ENCODE measurements at places on chromosomes 12 and 14.

DNA sequence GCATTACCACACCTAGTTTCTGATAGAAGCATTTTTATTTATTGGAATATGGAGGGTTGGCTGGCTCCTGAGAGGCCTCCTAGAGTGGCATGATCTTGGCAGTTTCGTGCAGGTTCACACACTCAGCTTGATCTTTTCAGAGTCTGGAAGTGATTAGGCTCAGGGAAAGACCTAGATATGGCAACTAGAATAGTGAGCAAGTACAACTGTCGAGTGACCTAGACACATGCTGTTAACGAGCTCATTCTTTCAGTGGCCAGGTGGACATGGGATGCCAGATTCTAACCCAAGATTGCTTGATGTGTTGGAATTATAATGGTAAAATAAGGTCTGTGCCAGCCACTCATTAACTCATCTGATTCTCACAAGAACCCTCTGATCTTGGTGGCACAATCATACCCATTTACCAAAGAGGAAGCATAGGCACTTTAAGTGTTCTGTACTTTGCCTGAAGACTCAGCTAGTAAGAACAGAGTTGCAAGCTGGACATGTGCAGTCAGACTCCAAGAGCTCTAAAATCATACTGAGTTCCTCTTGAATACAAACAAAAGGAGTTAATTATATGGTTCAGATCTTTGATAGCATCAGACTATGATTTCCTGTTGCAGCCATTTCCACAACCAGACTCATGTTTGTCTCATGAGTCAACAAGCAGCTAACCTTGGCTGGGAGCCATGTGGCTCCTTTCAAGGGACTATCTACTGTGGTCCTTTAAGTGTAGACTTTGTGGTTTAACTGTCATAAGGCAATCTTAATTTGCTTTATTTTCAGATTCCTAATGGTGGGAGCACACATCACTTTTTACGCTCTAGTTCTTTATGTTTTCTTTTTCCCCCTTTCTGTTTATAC is 144.2 kb downstream of the PLEKHA5 start:
- DNase-seq, result peak; percentile 59

DNA sequence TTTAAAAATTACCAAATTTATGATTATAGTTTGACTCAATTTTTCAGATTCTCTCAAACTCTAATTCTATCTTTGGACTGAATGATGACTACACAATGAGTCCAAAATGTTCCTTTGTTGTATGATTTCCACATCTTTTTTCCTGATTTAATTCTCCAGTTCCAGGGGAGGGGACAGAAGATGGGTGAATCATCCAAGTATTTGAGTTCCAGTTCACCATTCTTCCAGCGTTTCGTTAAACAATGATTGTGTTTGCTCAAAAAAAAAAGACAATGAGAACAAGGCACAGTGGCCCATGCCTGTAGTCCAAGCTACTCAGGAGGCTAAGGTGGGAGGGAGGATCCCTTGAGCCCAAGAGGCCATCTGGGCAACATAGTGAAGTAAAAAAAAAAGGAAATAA is 23.8 kb downstream of the BAZ1A start:
- no peak for DNase-seq

DNA sequence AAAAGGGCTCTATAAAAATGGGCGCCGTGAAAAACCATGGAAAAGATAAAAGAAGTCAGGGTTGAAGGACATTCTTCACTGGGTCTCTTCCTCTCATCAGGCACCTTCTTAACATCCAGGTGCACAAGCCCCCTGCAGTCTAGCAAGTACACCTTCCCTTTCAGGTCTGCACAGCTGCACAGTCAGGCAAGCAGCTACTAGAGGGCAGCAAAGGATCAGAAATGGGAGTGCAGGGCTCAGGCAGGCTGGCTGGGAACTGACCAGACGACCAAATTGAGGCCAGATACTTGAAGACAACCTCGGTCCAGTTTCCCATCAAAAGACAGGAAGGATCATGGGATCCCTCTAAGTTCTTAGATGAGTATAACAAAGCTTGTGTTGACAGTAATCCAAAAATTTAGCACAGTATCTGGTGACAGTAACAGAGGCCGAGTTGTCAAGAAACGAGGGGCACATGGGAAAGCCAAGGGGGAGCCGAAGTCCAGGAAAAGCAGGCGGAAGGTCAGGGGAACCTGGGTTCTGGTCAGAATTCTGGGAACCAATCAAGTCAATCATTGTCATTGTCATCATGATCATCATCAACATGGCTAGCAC is 10.1 kb upstream of the GRIP1 start:
- DNase-seq, result peak; percentile 35

DNA sequence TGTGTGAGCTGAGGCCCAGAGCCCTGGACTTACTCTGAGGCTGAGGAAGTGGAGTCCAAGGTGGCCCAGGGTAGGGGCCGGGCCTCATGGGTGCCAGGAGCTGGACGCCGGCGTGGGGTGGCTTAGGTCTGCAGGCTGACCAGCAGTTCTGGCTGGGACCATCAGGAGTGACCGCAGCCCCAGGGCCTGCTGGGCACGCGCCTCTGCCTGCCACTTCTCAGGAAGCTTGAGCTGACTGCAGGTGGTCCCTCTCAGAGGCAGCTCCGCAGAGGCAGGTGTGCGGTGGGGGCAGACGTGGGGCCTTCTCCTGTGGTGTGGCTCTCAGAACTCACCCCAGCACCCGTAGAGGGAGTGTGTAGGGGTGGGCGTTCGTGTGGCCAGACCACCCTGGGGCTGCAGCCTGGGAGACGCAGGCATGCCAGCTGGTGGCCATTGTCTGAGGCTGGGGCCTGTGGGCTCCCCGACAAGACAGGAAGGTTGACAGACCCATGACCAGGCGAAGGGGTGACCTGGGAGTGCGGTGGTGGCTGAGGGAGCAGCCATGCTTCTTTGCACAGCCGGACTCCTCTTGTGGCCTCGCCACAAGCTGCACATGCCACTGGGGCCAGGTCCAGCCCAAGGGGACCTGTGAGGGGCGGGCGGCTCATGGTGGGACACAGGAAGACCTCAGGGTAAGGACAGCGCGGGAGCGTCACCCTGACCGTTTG is 40.0 kb upstream of the TEX22 start:
- DNase-seq, result no peak

DNA sequence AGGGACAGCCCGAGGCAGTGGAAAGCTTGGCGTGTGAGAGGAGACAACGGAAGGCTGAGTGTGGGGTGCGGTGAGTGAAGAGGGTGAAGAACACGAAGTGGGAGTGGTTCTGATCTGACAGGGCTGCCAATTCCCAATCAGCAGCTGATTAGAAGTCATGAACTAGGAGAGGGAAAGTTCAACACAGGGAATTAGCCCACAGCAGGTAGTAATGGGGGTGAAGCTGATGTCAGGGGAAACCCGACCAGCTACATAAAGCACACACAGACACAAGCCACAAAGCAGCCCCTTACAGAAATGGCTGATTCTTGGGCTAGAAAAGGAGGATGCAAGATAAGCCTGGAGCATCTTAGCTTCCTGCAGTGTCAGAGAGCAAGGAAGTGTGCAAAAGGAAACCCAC is 47.5 kb upstream of the TCL1A start:
- DNase-seq, result no peak

- peak; percentile 40 for DNase-seq
Observed at GRCh38 chr12:96907671-96908422, 790 bp downstream of the NEDD1 start.

GRCh38 chr14:104894331-104895206 is 29.5 kb downstream of the CEP170B start:
- no peak for DNase-seq

GRCh38 chr12:131551675-131552491 is 159.0 kb upstream of the SFSWAP start:
- no peak for DNase-seq

DNA sequence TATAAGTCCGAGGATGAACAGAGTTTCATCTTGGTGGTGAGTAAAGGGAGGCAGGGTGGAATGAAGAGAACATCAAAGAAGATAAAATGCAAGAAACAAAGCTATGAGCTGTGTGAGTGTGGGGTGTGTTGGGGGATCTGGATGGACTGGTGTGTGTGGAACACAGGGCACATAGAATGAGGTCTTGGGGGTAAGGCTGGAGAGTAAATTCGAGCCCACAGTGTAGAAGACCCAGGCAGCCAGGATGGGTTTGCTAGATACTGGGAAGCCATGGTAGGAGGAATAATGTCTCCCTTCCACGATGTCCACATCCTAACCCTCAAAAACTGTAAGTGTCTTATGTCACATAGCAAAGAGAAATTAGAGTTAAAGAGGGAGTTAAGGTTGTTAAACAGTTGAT is 6.8 kb downstream of the KCNMB4 start:
- no peak for DNase-seq

GRCh38 chr12:94725375-94726168 is 75.2 kb upstream of the TMCC3 start:
- DNase-seq, result peak; percentile 28

DNA sequence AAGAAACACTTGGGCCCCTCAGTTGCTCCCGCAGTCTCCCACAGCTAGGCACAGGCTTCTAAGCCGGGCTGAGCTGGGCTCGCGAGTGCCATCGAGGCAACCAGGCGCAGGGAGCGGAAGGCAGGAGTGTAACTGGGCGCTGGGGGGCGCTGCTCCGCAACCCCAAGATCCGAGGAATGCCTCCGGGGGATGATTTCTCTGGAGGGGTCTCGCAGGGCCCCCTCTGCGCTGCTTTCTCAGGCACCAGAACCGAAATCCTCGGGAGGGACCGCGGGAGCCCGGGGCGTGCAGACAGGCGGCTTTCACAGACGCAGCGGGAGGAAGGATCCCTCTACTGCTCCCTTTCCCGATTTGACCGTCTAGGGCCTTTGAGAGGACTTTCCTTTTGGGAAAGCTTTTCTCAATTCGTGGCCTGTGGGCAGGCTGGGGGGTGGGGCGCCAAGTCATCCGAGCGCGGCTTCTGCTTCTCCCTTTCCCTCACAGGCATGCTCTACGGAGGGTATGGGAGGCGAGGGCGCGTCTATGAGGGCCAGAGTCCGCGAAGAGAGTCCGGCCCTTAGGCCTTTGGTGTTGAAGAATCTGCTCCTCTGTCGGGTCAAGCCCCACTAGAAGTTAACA is 4.3 kb upstream of the NKX2-1 start:
- no peak for DNase-seq

DNA sequence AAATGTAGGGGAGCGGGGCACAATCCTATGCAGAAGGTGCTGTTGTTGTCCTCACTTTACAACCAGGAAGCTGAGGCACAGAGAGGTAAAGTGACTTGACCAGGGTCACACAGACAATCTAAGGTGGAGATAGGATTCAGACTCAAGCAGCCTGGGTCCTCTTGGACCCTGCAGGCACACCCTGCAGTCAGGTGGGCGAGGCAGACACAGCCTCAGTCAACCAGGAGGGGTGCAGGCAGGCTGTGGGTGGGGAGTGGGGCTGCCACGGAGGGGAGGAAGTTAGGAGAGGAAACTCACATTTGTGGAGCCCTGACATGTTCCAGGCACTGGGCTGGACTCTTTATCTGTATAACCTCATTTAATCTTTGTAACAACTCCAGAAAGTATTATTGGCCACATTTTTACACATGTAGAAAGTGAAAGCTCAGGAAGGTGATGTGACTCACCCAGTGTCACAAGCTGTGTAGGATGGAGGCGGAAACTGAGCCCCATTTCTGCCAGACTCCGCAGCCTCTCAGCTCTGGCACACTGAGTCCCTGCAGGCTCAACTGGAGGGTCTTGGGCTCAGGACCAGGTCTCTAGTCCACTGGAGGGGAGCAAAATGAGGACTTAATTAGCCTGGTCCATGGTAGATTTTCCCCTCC is 24.9 kb upstream of the CHGA start:
- DNase-seq, result peak; percentile 19

GRCh38 chr12:45532113-45532512 is 197.4 kb upstream of the ARID2 start:
- DNase-seq, result no peak

- DNase-seq, result no peak
Observed at GRCh38 chr12:57992001-57992400, 50.6 kb downstream of the ATP23 start.

GRCh38 chr12:31759632-31760459 is 31.0 kb upstream of the AMN1 start:
- DNase-seq, result no peak

DNA sequence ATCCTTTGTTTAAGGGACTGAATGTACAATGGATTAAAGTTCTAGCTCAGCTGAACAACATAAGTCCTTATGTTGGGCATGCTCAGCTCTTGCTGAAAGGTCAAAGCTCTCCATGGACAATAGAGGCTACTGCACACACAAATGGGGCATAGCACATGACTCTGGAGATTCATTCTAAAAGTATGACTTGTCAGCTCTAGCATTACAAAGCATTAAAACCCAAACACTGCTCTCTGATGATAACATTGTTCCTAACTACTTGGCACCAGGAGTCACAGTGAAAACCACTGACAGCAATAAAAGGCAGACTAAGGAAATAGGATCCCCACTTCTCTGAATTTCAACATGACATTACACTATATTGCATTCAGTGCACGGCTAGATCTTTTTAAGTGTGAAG is 21.9 kb upstream of the FSCB start:
- DNase-seq, result no peak

DNA sequence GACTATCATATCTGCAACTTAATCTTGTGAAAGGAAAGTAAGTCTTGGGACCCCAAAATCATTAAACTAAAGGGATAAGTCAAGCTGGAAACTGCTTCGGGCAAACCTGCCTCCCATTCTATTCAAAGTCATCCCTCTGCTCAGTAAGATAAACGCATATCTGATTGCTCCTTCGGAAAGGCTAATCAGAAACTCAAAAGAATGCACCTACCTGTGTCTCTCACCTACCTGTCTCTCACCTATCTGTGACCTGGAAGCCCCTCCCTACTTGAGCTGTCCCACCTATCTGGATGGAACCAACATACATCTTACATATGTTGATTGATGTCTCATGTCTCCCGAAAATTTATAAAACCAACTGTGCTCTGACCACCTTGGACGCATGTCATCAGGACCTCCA is 19.9 kb downstream of the SEC23A start:
- no peak for DNase-seq

DNA sequence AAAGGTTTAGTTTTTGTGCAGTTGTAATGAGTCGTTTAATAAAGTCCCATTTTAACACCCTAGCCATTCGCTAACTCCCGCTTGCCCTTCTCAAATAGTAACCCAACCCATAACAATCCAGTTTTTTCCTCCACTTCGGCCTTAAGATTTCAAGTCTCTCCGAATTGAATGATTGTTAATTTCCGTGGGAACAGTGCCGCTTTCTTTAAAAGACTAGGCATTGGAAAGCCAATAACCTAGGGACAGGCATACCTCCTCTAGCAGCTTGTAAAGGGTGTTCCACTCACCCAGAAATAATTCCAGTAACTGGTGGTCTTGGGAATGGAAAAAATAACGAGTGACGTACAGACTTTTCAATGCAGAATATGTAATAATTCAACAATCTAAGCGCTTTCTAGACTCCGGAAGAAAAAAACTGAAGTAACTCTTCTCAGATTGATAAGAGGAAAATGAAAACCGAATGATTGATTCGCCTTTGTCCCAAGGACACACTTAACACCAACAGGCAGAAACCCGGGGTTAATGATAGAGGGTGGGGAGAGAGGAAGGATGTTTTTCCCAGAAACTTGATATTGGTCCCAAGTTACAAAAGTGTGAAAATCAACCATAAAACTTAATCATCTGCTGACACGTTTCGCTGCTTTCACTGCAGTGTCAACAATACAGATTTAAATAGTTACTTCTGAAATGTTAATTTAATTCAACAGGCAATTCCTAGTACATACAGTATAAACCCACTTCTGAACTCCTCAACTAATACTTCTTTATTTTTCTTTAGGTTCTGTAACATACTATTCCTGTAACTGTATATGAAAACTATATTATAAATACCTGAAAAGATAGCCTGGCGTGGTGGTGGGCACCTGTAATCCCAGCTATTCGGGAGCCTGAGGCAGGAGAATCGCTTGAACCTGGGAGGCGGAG is 1.0 kb upstream of the SINHCAF start:
- DNase-seq, result no peak
